Hindlimb muscle (tissue), 1 donor: ENCODE measurements at places on chromosomes 1 and 21.

DNA sequence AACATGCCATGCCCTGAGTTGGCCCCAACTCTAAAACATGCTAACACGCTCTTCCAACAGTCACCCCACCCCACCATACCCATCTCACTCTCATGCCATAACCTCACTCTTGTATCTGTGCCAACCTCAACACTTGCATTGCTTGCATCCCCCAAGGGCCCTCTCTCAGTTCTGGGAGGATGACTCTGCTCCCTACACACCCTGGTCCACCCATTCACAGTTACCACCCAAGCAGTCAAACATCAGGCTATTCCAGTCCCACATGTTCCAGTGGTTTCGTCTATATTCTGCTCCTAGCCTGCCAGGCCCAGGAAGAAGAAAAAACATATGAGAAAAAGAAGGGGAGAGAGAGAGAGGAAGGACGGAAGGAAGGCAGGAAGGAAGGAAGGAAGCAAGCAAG lies 31.0 kb downstream of the GBP6 start:
- DNase-seq, result no peak

DNA sequence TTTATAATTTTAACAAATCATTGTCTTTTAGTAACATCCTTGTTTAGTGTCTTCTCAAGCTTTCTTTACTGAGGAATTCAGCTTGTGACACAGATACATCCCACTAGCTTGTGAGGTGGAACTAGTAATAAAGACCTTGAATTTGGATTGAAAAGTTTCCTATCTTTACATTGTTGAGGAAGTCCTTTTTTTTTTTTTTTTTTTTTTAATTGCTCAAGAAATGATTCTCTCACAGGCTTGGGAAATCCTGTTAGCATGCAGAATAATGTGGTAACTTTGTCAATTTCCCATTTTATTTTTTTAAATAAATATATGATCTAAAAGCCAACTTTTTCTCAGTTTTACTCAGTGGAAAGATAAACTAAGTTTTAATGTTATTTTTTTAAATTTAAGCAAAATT lies 15.8 kb downstream of the DENND2D start:
- DNase-seq, result no peak

- DNase-seq, result no peak
Observed at GRCh38 chr1:226825037-226825745, 45.2 kb upstream of the PSEN2 start.

- no peak for DNase-seq
Observed at GRCh38 chr1:9922342-9922741, 12.3 kb upstream of the CTNNBIP1 start.

- DNase-seq, result no peak
Observed at GRCh38 chr1:192534666-192535065, 40.9 kb upstream of the RGS1 start.

- DNase-seq, result peak; percentile 85
Observed at GRCh38 chr21:41121785-41122415, 46.1 kb upstream of the BACE2 start.

- no peak for DNase-seq
Observed at GRCh38 chr1:15951341-15952153, 24.4 kb downstream of the ZBTB17 start.

DNA sequence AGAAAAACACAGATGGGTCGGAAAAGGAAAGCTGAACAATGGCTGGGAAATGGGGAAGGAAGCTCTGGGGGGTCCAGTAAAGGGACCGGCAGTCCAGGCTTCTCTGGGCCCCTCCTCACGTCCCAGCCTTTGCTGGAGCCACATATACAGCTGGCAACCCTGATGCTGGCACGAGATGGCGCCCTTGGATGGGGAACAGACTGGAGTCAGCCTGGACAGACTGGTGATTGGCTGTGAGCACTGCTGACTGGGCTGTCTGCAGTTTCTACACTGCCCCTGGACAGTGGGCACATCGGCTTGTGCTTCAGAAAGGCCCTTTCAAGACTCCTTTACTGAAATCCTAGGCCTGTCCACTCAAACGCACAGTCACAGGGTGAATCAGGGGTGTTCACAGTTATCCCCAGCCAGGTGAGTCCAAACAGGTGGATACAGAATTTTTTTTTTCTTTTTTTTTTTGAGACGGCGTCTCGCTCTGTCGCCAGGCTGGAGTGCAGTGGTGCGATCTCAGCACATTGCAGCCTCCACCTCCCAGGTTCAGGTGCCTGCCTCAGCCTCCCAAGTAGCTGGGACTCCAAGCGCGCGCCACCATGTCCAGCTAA lies 31.1 kb upstream of the ZBTB40 start:
- DNase-seq, result peak; percentile 68

GRCh38 chr1:39178541-39179431 lies 25.7 kb upstream of the MACF1 start:
- DNase-seq, result no peak

GRCh38 chr1:58468612-58469011 lies 77.9 kb downstream of the OMA1 start:
- no peak for DNase-seq

- no peak for DNase-seq
Observed at GRCh38 chr1:106727171-106727570, 329.3 kb upstream of the PRMT6 start.

- DNase-seq, result no peak
Observed at GRCh38 chr1:3654549-3655281, 2.4 kb downstream of the TP73 start.

DNA sequence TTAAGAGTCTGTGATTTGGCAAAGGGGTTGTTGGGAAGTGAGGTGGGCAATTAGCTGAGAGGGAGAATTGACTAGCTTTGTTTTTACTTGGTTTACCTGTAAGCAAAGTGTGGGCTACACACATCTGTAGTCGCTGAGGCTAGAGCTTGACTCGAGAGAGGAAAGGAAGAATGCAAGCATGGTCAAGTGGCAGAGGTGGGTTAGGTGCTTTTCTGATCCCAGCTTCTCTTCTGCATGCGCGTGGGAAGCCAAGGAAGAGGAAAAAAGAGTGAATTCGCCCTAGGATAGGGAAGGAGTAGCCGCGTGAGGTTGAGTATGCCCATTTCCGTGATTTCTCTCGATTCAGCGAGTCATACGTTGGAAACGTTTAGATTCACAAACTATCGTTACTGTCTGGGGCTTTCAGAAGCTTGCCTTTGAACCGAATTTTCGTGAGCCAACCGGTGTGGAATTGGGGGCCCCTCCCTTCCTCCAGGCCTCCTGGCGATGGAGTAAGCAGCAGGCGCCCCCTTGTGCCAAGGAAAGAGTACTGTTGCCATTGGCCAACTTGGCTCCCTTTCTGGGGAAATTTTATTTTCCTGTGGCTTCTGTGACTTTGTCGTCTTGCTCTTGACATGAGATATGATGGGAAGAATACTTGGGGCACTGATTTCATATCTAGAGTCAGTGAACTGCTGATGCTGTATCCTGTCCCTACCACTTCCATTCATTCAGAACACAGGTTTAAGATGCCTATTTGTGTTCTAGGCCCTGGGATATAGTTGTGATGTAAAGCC lies 1.3 kb downstream of the PIGV start:
- peak; percentile 90 for DNase-seq
